NCI-H1436 treated with DMSO at 0.1 percent for 48 hours (cell line): ENCODE measurements at places on chromosomes 1 and 21.

- DNase-seq: no peak
These were observed 48.2 kb downstream of the HHAT start for GRCh38 chr1:210376836-210377372.

DNA sequence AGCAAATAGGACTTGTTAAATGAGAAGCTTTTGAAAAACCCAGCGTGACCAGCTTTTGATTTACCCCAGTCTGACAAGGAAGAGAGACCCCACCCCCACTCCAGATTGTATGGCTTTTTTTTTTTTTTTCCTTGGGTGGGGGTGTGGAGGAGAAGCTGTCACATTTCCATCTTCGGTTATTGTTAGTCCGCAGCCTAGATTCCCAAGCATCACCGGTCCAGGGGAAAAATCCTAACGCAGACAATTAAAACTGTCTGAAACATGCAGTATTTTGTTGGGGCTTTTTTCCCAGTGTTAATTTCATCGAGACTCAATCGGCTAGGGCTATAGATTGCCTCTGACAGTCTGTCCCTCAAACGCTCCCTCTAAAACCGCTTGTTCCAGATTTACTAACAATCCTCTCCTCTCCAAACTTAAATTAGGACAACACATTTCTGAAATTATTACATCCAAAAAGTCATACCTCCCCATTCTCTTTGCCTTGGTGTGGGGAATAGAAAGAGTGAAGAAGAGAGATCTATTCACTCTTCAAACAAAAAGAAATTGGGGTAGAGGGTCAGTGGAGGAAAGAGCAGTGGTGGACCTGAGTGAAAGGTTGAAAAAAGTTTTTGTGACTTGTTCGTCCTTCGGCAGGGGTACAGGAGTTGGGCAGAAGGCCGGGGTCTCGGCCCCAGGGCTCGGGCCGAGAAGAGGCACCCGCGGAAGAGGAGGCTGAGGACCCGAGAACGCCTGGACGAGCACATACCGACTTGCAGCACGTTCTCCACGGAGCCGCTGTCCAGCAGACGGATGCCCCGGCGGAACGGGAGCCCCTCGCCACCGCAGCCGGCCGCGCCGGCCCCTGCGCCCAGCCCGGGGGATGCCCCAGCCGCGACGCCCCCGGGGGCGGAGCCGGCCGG, 1.1 kb downstream of the ZSWIM5 start:
- DNase-seq: no peak

GRCh38 chr1:98427664-98428063, 233.9 kb upstream of the SNX7 start:
- DNase-seq: no peak

DNA sequence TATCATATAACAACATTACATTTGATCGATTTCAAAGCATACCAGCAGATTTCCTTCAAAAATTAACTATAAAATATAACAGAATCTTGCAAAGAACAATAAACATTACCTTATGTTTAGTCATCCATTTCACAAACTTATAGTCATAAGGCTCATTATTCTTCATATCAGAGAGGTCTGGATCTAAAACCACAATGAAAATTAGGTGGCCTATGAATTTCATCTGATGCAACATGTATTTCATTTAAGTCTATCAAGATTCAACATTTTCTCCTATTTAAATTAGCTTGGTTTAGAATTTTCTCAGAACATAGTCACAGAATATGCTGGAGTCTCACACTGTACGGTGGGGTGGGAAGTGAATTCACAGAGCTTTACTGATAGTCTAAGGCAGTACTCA, 49.2 kb downstream of the KYAT3 start:
- DNase-seq: no peak

DNA sequence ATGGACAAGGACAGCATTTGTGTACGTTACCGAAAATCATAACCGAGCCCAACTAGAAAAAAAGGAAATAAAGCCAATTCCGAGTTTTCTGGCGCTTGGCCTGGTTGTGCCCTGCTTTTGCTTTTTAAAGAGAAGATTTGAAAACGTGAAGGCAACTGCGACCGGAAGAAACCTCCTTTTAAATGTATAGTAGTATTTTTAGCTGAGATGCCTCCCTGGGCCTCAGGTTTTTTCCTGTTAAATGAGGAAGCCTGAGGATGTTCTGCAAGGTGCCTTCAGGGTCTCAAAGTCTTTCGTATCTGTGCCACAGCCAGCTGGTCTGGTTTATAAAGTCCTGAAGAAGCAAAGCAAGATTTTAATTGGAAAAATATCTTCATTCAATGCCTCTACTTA, 371 bp upstream of the ODF2L start:
- no peak for DNase-seq

DNA sequence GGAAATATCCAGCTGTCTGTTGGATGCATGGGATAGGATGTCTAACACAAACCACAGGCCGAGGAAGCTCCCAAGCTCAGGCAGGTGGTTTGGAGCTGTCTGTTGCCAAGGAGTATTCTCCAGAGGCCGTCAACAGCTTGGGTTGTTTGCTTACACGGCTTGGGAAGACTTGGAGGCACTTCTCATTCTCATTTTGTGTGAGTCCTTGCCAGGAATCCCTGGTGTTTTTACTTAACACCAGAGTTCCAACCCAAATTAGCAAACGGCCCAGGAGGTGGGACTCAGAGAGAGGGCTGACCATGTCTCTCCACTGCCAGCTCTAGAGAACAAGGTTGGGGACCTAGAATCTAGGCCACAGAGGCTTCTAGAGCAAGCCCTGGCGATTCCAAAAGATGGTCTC, 72.7 kb upstream of the FAM20B start:
- DNase-seq: no peak

DNA sequence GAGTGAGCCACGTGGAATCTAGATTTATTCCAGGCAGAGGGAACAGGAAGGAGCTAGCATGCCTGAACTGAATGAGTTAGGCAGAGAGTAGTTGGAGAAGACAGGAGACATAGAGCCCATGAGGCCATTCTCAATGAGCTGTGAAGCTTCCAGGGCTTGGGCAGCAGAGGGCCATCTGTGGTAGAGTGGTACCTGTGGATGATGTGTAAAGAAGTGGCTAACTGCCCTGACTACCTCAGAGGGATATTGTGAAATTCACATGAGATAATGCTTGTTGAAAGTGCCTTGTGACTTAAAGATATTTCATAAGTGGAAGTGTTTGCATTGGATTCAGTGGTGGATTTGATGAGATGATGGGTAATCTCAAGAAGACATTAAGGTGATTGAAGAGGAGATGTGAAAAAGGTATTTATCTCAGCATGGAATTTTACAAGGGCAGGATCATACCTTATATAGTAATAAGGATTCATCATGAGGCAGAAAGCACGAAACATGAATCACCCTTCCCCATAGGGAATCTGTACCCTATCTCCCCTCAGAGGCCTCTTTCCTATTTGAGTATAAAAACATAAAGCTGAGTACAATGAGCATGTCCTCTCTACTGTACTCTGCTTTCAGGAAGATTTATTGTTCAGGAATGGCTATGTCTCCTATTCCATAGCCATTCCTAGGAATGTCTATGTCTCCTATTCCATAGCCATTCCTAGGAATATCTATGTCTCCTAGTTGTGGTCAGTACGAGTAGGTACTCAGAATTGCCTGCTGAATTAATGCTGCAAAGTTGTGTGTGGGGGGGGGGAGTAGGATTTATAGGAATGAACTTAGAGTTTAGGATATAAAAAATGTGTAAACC, 146.8 kb downstream of the PAPPA2 start:
- DNase-seq: no peak

GRCh38 chr1:30894508-30894973, 14.0 kb downstream of the SDC3 start:
- DNase-seq: no peak

DNA sequence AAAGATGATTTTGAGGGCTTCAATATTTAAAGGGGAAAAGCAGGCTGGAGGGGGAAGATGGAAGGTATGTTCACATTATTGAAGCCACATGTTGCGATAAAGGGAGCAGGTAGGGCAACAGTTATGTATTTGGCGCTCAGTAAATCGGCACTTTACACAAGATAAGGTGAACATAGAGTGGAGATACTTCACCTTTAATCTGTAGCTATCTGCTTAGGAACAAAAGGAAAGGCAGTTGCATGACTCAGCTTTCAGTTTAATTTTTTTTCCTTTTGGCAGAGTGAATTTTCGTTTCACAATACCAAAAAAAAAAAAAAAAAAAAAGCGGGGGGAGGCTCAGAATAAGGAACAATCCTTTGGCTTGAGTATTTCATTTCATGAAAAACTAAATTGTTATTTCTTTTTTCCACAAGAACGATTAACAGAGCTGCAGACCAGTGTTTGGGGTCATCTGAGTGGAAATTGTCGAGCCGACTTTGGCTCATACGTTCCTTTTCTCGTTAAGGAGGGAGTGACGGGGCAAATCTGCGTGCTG, 1.1 kb upstream of the COQ8A start:
- peak; percentile 22 for DNase-seq

DNA sequence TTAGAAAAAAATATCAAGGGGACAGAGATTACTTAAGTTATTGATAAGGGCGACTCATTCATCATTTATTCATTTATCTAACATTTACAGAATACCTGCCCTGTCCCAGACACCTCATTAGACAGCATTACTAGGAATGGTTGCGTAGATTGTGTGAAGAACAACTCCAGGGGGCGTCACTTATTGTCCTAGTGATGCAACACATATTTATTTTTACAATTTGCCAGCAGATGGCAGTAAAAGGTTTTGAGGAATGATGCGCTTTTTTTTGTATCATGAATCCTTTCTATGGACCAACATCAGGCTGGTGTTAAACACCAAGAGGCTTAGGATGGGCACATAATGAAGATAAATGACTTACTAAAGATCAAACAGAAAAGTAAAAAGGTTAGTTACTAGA, 5.5 kb downstream of the NCAM2 start:
- no peak for DNase-seq

DNA sequence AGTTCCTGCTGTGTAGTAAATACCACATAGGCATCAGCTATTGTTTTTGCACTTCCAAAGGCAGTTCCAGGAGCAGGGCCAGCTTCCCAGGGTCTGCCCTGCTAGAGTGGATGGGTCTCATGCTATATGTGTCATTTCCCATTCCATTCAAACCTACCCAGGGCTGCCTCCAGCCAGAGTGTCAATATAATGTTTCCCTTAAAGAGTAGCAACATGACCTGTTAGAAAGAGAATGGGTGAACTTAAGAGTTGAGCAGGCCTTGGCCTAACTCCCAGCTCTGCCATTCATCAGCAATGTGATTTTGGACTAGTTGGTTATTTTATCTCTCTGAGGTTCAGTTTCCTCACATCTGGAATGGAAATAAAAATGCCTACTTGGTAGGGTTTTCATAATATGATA, 44.9 kb downstream of the RAB3B start:
- no peak for DNase-seq

- DNase-seq: no peak
These were observed 171.9 kb downstream of the KCTD3 start for GRCh38 chr1:215739025-215739424.

- DNase-seq: no peak
These were observed 125.2 kb upstream of the F3 start for GRCh38 chr1:94666797-94667196.

DNA sequence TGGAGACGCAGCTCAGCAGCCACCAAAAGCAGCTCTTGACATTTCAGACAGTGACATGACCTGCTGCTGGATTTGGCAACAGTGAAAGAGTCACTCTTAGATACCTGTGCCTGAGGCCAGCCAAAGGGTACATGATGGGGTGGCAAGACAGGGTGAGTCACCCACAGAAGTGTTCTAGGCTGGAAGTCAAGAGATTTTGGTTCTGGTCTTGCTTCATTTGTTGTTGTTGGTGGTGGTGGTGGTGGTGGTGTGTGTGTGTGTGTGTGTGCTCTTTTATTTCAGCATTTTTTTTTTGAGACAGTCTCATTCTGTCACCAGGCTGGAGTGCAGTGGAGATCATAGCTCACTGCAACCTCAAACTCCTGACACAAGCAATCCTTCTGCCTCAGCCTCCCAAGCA, 25.8 kb downstream of the SHISAL2A start:
- no peak for DNase-seq

DNA sequence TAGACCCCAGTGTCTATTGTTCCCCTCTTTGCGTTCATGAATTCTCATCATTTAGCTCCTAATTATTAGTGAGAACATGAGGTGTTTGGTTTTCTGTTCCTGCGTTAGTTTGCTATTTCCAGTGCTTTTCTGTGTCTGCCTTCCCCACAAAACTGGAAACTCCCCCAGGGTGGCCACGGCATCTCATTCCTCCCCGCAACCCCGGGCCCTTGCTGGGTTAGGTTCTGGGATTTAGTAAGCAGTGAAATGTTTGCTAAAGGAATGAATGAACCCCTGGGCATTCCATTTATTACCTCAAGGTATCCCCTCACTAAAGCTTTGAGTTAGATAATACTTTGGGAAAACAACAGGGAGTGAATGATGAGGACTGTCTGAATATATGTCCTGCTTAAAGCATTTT, 142.9 kb downstream of the GLUL start:
- no peak for DNase-seq

GRCh38 chr1:175373786-175374623, 181.4 kb upstream of the KIAA0040 start:
- DNase-seq: no peak

- no peak for DNase-seq
These were observed 8.7 kb downstream of the KIRREL1 start for GRCh38 chr1:158002022-158002630.

- DNase-seq: no peak
These were observed 92.1 kb downstream of the SPSB1 start for GRCh38 chr1:9384751-9385245.

DNA sequence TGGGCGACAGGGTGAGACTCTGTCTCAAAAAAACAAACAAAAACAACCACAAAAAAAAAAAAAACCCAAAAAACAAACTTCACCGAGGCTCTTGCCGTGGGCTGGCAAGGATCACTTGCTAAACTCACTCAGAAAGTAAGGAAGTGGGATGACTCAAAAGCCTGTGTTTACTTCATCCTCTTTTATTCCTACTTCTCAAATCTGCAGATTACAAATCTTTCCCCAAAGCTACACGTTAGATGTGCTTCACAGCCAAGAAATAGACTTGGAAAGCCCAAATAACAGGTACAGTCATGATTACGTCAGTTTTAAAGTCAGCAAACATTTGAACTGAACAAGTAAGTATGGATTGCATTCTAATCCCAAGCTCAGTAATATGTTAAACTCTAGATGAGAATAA, 359.3 kb downstream of the ADGRL2 start:
- no peak for DNase-seq

- no peak for DNase-seq
These were observed 8.8 kb upstream of the ZNF124 start for GRCh38 chr1:247180581-247180980.

- no peak for DNase-seq
These were observed 395.9 kb downstream of the KCTD3 start for GRCh38 chr1:215963040-215963439.

- no peak for DNase-seq
These were observed 2.5 kb downstream of the MPZ start for GRCh38 chr1:161307230-161307768.

GRCh38 chr21:34965200-34966174, 83.6 kb downstream of the RUNX1 start:
- no peak for DNase-seq

GRCh38 chr1:229410370-229410691, 23.6 kb downstream of the ACTA1 start:
- no peak for DNase-seq

DNA sequence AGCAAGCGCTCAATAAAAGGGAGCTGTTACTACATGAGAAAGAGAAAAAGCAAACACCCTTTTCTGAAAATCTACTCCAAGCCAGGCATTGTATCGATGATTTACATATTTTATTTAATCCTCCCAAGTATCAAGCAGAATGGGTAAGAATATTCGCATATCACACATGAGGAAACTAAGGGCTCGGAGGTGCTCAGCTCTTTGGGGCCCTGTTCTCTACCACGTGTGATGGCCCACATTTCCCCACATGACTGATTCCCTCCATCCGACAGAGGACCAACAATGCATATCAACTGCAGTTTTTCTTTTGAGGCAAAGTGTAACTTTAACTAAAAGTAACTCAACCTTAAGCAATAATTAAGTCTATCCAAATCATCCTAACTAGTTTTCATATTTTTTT, 8.2 kb downstream of the ERI3 start:
- DNase-seq: no peak
